ENCODE measurements at places on chromosomes 16 and 17.

DNA sequence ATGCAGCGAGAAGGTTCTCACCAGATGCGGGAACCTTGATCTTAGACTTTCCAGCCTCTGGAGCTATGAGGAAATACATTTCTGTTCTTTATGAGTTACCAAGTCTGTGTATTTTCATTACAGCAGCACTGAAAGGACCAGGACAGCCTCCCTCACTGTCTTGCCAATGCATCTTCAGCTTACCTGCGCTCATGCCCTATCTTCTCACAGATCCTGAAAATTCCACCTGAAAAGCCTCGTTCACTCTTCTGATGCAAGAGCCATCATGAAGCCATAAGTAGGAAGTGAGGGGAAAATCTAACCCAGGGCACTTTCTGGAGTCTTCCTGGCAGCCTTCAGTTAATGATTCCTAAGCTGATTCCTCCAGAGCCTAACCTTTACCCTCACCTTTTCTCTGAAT lies 194.0 kb downstream of the SALL1 start:
- DNase-seq: no peak

DNA sequence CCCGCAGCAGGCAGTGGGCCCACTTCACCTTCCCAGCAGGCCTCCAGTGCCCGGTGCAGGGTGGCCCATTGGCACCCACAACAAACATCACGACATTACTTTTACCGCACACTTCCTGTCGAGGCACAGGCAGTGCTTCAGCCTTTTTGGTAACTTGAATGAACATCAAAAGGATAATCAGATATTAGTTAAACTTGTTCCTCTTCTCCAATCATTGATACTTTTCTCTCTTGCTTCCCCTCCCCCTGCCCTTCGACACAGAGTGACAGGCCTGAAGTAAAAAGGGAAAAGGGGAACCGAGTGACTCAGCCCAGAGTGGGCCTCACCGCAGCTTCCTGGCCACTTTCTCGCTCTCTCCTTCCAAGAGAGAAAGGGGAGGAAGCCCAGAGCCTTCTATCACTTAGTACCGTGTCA lies 507.0 kb downstream of the MAF start:
- peak; percentile 93 for DNase-seq

DNA sequence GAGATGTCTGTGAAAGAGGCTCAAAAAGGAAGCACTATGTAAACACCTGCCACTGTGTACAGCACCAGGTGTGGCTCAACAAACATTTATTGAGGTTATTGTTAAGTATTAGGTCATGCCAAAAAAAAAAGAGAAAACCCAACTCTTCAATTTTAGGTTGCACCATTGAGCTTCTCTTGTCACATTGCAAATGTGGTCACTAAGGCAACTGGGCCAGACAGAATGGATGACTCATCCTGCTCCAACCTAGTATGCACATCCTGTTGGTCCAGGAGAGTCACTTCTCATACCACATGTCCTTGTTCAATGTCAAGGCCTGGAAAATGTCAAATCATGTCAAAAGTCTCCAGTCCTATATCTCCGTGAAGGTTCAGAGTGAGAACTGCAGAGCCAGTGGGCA lies 25.0 kb downstream of the HOXB1 start:
- peak; percentile 72 for DNase-seq

DNA sequence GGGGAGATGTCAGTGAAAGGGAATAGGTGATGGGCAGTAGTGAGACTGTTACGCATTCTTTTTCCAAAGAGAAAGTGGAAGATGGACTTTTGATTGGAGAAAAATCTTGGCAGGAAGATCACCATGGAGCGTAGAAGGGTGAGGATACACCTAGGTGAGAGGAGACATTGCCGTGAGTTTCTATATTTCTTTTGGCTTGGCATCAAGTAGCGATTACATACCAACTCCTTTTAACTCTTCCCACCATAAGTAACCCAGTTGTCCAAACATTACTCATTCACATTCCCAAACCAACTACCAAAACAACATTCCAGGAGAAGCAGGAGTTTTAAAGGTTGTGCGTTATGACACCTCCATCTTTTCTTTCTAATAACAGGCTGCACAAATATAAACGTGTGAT lies 10.7 kb upstream of the KRT28 start:
- no peak for DNase-seq

- DNase-seq: peak; percentile 93
These were observed 792 bp downstream of the TMEM231 start for GRCh38 chr16:75555213-75555706.

DNA sequence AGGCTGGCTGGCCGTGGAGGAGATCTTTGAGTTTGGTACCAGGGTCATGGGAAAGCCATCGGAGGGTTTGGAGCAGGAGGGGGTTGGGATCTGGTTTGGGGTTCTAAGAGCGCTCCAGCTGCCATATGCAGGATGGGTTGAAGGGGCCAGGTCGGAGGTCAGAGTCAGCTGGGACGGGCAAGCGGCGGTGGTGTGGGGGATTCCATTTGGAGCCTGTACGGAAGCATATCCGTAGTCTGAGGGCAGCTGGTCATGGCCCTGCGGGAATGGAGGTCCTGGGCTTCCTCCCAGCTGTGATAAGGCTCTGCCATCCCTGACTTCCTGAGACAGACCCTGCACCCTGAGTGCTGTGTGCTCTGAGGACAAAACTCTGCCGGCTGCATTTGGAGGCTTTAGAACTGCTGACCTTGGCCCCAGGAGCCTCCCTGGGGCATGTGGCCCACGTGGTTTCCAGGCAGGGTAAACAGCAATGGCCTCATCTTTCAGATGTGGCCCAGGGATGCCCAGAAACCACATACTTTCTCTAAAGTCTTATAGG lies 46.5 kb downstream of the ATP2C2 start:
- no peak for DNase-seq

DNA sequence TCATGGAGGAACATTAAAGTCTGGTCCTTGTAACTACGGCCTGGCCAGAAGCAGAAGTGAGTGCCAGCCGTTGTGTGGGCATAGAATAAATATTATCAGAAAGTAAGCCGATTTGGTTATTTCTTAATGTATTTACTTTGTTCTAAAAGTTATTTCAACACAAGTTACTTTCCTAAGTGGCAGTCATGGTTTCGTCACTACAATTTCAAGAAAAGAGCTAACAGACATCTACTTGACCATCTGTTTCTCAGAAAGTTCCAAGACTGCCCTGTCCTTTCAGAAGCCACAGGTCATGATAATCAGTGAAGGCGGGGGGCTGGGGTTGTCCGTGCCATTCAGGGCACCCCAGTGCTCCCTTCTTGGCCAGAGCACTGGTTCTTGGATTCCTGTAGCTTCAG lies 14.9 kb upstream of the FASN start:
- DNase-seq: no peak

DNA sequence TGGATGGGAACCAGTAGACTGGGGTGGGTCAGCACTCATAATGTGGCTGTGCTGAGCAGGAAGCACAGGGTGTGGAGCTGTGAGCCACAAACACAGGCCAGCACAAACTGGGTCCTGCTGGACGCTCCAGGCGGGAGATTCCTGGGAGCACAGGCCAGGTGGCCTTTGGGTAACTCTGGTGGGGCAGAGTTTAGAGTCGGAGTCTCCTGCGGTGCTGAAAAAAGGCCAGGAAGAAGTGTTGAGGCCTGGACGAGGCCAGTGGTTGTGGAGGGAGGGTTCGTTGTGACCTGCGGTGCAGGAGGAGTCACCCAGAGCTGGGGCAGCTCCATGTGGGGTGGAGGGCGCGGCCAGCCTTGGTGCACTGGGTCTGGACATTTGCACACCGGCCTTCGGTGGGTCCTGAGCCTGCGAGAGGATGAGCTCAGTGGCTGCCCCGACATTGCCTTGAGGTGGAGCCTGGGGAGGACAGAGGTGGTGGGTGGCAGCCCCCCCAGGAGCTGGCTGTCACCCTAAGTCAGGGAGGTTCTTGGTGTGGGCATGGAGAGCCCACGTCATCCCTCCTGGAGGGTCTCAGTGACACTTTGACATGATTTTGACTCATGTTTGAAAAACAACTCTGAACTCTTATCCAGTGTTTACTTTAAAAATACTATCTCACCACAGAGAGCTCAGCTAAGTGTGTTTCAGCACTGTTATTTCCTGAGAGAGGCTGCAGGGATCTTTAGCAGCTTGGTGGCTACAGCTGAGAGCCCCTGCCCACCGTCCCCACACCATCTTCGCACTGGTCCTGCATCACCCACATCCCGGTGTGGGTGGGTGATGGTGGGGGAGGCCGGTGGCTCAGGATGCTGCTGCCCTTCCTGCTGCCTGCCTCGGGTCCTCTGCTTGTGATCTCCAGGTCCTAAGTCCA lies 98.7 kb downstream of the NPIPB11 start:
- no peak for DNase-seq

GRCh38 chr17:78437508-78438169 lies 59.2 kb downstream of the PGS1 start:
- no peak for DNase-seq

- DNase-seq: peak; percentile 63
These were observed 650 bp downstream of the KIAA0753 start for GRCh38 chr17:6639586-6640535.

DNA sequence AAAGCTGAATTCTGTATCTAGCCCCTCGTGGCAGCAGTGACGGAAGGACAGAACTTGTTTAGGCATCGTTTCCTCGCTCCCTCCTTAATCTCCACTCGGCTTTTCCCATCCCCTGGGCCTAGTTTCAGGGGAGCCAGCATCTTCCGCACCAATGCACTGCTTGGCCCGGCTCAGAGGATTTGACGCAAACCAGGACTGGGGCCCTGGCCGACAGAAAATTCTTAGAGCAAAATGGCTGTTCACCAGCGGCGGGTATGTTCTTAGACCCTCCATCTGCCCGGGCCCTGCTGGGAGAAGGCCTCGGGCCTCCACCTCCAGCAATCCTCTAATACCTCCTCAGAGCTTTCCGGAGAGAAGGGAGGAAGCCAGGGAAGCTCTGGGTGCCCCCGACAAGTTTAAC lies 54.6 kb downstream of the TBC1D16 start:
- no peak for DNase-seq

DNA sequence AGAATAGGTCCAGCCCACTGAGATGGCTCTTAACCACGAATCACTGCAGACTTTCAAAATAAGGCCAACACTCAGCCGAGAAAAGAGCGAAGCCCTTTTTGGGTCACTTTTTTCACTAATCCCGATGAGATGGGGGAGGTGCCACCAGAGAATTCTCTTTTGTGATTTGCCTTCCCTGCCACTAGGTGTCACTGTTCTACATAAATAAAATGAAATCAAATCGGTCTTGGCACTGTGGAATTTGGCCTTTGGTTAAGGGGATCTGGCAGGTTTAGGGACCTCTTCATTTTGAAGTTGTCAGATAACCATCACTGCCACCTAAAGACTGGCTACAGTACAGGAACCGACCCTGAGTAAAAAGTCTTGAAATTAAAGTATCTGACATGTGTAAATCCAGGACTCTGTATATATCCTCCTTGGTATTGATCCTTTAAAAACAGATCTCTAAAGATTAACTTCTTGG lies 147.0 kb downstream of the HS3ST4 start:
- DNase-seq: peak; percentile 74

- DNase-seq: no peak
These were observed 21.4 kb downstream of the TNFRSF13B start for GRCh38 chr17:16950488-16950887.

DNA sequence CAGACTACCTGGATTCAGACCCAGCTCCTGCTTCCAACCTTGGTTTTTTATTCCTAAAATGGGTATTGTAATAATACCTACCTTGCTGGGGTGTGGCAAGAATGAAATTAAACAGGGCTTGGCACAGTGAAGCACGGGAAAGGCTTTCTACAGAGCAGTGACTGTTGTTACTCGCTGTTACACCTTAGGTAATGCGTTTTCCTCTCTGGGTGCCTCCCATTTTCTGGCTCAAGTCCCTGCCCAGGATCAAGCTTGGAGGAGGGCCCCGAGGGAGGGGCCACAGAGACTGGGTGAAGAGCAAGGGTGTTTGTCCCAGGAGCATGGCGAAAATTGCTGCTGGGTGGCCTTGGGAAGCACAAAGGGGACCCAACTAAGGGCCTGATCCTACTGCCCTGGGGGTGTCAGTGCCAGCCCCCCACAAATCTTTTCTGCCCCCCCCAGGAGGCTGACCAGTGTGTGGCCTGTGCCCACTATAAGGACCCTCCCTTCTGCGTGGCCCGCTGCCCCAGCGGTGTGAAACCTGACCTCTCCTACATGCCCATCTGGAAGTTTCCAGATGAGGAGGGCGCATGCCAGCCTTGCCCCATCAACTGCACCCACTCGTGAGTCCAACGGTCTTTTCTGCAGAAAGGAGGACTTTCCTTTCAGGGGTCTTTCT lies 13.3 kb downstream of the MIEN1 start:
- DNase-seq: no peak

DNA sequence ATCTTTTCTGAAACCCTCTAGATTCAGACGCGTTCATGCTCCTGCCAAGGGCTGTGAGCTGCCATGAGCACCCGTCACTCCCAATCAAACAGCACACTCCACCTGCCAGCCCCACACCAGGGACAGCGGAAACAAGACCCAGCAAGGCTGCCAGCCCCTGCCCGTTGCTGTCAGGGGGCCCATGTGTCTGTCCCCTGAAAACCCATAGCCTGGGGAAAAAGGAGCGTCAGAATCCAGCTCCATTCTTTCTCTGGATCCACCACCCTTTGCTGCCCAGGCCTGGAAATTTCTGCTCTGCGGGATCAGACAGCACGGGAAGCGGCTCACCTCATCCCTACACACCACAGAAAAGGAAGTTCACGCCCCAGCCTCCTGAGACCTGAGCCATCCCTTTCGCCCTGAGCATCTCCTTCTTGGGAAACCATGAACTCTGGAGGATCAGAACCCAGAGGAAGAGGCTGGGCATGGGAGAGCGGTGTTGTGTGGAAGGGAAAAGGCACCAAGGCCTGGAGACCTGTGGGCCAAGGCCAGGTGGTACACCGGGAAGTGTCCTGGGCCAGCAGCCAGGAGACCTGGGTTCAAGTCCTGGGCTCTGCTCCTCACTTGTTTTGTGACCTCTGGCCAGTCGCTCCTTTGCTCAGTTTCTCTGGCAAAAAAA lies 51.5 kb upstream of the RCVRN start:
- DNase-seq: no peak

GRCh38 chr16:12601290-12601900 lies 202.3 kb downstream of the CPPED1 start:
- DNase-seq: no peak

DNA sequence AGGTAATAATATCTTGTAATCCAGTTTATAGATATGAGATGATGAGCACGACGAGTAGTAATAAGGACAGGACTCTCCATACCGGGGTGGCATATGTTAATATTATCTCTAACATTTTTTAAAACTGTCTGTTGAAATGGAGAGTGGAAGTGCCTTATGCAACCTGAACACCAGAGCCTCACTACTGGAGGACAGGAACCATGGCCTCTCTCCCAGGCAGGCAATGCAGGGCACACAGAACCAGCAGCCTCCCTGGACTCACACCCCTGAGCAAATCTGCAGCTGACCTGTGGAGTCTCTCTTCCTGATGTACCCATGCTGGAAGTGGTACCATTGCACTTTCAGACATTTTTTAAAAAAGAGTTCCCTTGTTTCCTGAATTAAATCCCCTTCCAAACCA lies 55.2 kb upstream of the ERN1 start:
- DNase-seq: no peak

- peak; percentile 43 for DNase-seq
These were observed 3.0 kb downstream of the SECTM1 start for GRCh38 chr17:82330322-82331239.

- no peak for DNase-seq
These were observed 1176.1 kb downstream of the CDH11 start for GRCh38 chr16:63945806-63946205.

- DNase-seq: no peak
These were observed 109.9 kb upstream of the CORO6 start for GRCh38 chr17:29732613-29733012.
